ENCODE measurements at places on chromosomes 6 and 20.

DNA sequence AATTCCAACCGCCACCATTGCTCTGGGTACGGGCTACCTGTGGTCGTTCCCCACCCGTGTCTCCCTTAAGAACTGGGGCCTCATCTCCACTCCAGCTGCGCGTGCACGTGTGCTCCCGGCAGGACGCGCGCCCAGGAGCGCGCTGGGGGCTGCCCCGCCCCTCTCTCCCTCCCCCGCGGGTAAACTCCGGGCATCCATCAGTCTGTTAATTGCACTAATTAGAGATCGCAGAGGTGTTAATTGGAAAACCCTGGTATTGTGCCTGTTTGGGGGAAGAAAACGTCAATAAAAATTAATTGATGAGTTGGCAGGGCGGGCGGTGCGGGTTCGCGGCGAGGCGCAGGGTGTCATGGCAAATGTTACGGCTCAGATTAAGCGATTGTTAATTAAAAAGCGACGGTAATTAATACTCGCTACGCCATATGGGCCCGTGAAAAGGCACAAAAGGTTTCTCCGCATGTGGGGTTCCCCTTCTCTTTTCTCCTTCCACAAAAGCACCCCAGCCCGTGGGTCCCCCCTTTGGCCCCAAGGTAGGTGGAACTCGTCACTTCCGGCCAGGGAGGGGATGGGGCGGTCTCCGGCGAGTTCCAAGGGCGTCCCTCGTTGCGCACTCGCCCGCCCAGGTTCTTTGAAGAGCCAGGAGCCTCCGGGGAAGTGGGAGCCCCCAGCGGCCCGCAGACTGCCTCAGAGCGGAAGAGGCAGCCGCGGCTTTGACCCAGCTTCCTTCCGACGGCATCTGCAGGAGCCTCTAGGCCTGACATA is 14.4 kb downstream of the FOXP4 start:
- DNase-seq: peak; percentile 47

DNA sequence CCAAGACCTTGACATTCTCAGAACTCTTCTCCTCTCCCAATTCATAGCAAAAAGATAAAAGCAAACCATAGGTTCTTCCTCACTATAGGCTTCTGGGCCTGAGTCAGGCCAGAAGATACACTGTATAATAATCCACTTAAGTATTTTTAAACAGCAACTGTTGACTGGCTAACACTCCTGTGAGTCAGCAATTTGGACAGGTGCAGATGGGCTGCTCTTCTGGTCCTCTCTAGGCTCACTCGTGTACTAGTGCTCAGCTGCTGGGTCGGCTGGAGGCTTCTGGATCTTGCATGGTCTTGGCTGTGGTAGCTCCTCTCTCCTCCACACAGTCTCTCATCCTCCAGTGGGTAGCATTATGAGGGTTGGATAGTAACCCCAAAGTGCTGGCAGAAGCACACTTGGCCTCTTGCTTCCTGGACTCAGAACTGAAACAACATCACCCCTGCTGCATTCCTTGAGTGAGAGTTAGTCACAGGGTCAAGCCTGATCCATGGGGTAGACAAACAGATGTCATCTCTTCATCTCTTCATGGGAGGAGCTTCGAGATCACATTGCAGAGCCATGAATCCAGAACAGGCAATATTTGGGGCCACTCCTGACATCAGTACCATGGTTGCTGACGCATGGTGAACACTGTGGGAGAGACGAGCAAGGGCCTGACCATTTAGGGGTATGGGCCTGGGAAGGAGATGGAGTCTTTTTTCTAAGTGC is 86.9 kb downstream of the C6orf118 start:
- no peak for DNase-seq

- peak; percentile 39 for DNase-seq
These were observed 959.7 kb downstream of the KIF16B start for GRCh38 chr20:15613530-15613929.

GRCh38 chr6:146560607-146561006 is 17.0 kb downstream of the RAB32 start:
- DNase-seq: no peak
